Stimulated activated CD8-positive, alpha-beta memory T cell treated with anti-CD3 and anti-CD28 coated beads, Interleukin-7, amount 100 ng/mL, for 1 hour (primary cell): ENCODE measurements at places on chromosomes 1 and 21.

DNA sequence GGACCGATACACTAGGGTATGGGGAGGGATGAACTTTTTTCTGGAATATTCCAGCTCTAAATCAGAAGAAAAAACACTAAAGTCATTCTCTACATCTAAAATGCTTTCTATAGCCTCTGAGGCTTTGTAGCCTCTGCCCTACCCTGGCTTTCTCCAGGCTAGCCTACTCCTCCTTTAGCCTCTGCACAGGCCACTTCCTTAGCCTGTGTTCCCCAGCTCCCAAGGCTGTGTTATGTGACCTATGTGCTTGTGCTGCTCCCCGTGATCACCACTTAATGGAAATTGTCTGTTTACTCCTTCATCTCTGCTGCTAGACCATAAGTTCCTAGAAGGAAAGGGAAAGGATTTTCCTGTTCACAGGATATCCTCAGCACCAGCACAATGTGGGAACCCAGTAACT, 92.8 kb downstream of the SEC16B start:
- DNase-seq = no peak

GRCh38 chr1:61956016-61956645, 213.9 kb downstream of the PATJ start:
- DNase-seq = no peak

- no peak for DNase-seq
Observed at GRCh38 chr1:56094168-56094567, 485.2 kb downstream of the PLPP3 start.

DNA sequence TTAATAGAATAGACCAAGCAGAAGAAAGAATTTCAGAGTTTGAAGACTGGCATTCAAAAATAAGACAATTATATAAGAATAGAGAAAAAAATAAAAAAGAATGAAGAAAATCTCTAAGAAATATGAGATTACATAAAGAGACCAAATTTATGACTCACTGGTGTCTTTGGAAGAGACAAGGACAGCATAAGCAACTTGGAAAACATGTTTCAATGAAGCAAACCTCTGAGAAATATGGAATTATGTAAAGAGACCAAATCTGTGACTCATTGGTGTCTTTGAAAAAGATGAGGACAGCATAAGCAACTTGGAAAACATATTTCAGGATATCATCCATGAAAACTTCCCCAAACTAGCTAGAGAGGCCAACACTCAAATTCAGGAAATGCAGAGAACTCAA, 60.4 kb upstream of the LYPLAL1 start:
- no peak for DNase-seq

DNA sequence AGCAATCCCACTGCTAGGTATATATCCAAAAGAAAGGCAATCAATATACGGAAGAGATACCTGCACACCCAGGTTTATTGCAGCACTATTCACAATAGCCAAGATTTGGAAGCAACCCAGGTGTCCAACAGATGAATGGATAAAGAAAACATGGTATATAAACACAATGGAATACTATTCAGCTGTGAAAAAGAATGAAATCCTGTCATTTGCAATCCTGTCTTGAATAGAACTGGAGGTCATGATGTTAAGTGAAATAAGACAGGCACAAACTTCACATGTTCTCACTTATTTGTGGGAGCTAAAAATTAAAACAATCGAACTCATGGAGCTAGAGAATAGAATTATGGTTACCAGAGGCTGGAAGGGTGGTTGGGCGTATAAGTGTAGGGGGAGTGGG, 101.0 kb downstream of the OSBPL9 start:
- no peak for DNase-seq

DNA sequence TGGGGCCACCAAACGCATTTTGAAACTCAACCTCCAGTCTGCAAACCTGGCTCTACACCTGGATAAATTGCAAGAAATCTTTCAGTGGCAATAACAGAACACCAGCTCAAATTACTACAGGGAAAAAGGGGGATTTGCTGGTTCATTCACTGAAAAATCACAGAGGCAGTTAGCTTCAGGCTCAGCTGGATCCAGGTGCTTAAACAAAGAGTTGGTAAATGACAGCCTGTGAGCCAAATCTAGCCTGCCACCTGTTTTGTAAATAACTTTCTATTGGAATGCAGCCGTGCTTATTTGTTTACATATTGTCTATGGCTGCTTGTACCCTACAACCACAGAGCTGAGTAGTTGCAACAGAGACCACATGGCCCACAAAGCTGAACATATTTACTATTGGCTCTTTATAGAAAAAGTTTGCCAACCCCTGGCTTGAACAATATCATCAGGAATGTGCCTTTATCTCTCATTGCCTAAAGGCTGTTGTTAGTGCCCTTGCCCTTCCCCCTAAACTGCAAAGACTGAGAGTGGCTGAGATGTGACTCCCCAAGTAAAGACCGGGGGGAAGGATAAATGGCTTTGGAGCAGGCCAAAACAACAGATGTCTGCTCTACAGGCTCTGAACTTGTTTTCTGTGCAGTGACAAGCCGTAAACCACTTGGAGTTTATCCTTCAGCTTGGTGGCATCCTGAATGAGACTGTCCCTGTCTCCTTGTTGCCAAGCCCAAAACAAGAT, 21.5 kb upstream of the PTPRF start:
- DNase-seq = no peak

- DNase-seq = no peak
Observed at GRCh38 chr1:177091040-177091439, 73.5 kb downstream of the ASTN1 start.

DNA sequence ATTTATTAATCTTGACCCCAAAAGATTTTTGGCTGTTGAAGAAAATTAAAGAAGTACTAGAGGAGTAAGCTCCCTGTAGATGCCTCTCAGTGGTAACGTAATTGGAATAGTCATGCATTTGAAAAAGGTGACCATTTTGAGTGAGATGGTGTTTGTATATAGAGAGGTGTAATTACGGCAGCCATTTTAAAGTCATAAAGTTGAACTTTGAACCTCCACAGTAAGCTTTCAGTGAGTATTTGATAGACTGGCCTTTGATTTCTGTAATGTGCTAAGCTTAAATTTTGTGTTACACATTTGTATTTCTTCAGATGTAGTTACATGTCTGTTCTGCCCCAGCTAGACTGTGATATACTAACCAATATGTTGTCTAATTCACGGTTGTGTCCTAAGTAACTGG, 21.5 kb upstream of the TMCO2 start:
- DNase-seq = no peak

GRCh38 chr1:225965231-225965630, 24.2 kb upstream of the LEFTY2 start:
- no peak for DNase-seq
